ENCODE measurements at places on chromosomes 6 and 20.

DNA sequence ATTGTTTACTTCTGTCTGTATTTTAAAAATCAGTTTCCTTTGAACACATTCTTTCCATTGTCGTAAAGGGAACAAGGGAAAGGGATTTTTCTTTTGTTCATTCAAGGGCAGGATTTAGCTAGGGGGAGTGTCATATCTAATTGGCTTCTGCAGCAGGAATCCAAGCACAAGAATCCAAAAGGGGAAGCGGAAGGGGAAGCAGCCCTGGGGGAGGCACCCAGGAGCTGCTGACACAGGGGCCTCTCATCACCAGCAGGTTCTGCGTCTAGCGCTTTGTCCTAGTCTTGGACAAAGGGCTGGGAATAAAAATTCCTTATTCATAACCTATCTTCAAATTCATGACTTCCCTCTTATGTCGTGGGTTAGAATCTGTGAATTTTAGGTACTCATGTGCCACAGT lies 13.7 kb downstream of the RIPK1 start:
- no peak for DNase-seq

- DNase-seq = no peak
Measured at GRCh38 chr6:66418906-66419305, 711.9 kb upstream of the EYS start.

DNA sequence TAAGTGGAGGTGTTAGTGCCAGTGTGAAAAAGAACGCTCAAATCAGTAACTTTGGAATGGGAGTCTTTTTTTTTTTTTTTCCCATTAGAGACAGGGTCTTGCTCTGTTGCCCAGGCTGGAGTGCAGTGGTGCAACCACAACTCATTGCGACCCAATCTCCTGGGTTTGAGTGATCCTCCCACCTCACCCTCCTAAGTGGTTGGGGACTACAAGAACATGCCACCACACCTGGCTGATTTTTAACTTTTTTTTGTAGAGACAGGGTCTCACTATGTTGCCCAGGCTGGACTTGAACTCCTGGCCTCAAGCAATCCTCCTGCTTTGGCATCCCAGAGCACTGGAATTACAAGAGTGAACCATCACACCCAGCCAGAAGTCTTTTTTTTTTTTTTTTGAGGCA lies 19.7 kb downstream of the LATS1 start:
- no peak for DNase-seq

- no peak for DNase-seq
Measured at GRCh38 chr6:162459985-162460384, 267.6 kb downstream of the PRKN start.

DNA sequence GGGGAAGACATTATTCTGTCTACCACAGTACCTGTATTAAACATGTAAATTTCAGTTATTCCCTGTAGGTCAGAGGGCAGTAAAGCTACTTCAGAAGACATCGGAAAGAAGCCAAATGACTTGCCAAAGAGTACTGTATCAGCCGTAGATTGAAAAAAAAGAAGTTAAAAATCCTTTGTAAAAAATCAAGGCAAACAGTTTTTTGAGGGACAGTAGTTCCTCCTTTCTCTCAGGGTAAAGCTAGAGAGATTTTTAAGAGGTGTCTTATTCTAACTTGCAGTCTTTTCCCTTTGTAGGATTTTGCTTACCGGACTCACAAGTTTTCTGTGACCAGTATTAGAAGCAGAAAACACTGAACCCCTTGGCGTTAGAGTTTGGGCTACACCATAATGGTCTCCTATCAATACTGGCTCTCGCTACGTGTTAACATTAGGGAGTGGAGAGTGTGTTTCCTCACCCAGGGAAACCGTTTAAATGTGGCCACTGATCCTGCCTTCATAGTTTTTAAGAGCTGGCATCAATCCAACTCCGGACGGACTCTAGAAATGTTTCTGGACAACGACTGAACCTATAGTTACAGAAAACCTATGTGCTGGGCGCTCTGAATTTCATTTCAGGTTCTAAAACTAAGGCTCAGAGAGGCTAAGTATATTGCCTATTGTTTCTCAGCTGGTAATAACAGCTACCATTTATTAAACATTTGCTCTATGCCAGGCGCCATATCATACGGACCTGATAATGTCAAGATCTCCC lies 1.3 kb upstream of the ASXL1 start:
- no peak for DNase-seq

Measured in NCI-H2081 treated with DMSO at 0.1 percent for 48 hours (cell line).